Upper lobe of left lung (tissue), 6 donors: ENCODE measurements at places on chromosomes 3 and 15. TPM values are rescaled to one million over a fixed set of nuclear protein-coding genes. Genes with fewer than 3 reads are reported as not detected.

CHST14 gene
- 17.3 TPM for total RNA-seq

ABI3BP gene
- 130 TPM for total RNA-seq

PLA2G4F gene
- total RNA-seq, result 138 TPM

GRCh38 chr3:104596551-104596950 is 770.2 kb upstream of the ALCAM start:
- no peak for DNase-seq
- H3K36me3 ChIP-seq, result no peaks in the 10 kb centered on the region
- no peak overlapping the region for H3K4me3 ChIP-seq
- no peak overlapping the region for H3K27ac ChIP-seq
- H3K27me3 ChIP-seq, result no peaks in the 10 kb centered on the region

DNA sequence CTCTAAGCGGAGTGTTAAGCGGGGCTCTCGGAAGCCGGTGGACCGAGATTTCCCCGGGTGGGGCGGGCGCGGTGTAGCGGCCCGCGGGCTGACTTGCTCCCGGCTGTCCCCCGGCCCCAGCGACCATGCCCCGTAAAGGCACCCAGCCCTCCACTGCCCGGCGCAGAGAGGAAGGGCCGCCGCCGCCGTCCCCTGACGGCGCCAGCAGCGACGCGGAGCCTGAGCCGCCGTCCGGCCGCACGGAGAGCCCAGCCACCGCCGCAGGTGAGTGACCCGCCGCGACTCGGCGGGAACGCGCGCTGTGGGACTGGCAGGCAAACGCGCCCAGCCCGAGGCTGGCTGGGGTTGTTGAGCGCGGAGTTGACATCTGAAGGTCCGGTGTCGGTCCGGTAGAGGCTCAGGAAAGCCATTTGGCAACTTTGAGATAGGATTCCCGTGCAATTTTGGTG is 1.3 kb downstream of the SMC4 start:
- H3K27ac ChIP-seq, result peak overlapping the region; percentile 90
- no peaks in the 10 kb centered on the region for H3K27me3 ChIP-seq
- H3K4me3 ChIP-seq, result peak overlapping the region; percentile 84
- peak; percentile 90 for DNase-seq
- peaks cover 23% of the 10 kb centered on the region for H3K4me1 ChIP-seq
- no peaks in the 10 kb centered on the region for H3K36me3 ChIP-seq

DNA sequence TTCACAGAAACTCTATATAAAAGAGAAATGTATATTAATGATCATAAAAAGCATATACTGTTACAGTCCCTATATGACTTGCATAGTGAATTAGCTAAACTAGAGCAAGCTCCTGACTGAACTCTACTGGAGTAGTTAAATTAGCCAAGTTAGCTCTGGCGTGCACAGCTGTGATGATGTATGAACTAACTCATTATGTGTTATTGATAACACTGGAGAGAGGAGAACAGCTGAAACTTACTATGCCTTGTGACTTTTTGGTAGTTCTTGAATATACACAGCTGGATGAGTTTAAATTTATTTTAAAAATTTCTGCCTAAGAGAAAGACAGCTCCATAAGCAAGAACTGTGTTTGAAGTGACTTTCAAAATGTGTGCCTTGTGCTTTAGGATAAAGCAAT is 8.1 kb downstream of the TIPARP start:
- no peaks in the 10 kb centered on the region for H3K27me3 ChIP-seq
- DNase-seq, result no peak
- H3K4me1 ChIP-seq, result peaks cover 59% of the 10 kb centered on the region
- H3K27ac ChIP-seq, result no peak overlapping the region

- H3K27ac ChIP-seq, result no peak overlapping the region
- H3K36me3 ChIP-seq, result no peaks in the 10 kb centered on the region
- no peak for DNase-seq
These were observed 66.7 kb upstream of the TNIK start for GRCh38 chr3:171526869-171527268.

DNA sequence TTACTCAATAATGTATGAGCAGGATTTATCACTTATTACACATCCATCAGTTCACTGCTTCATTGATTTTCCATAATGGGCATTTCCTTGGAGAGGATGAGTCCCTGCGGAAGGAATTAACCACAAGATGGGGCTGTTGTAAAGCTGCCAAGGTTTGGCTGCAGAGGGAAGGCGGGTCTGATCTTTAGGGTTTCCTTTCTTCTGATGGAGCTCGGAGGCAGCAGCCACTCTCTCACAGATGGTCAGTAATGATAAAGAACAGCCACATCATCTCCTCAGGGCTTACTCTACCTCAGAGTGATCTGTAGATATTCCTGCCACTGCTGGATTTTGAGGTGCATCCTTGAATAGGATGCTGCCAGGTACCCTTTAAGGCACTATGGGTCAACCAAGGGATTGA is 115.2 kb downstream of the USP13 start:
- H3K27ac ChIP-seq, result no peak overlapping the region
- H3K4me3 ChIP-seq, result no peak overlapping the region
- DNase-seq, result no peak

GRCh38 chr15:95291898-95292472 is 1038.5 kb upstream of the NR2F2 start:
- no peak overlapping the region for H3K27ac ChIP-seq
- H3K27me3 ChIP-seq, result no peaks in the 10 kb centered on the region
- no peaks in the 10 kb centered on the region for H3K36me3 ChIP-seq
- no peak overlapping the region for H3K4me3 ChIP-seq

GRCh38 chr3:134650431-134651346 is at the start of gene KY:
Gene KY, minus strand, starts transcription at chr3:134651022. Its CDS starts 62 bp downstream, at chr3:134650960.
- peaks cover 17% of the 10 kb centered on the region for H3K4me1 ChIP-seq
- H3K27ac ChIP-seq, result no peak within 1 kb of the TSS
- H3K4me3 ChIP-seq, result peak within 1 kb of the TSS; percentile 32
- DNase-seq, result peak; percentile 89
- H3K36me3 ChIP-seq, result no peaks in the 10 kb centered on the region

- DNase-seq, result no peak
- H3K27me3 ChIP-seq, result no peaks in the 10 kb centered on the region
- peaks cover 15% of the 10 kb centered on the region for H3K4me1 ChIP-seq
- peak overlapping the region; percentile 67 for H3K4me3 ChIP-seq
- H3K27ac ChIP-seq, result peak overlapping the region; percentile 96
- H3K36me3 ChIP-seq, result no peaks in the 10 kb centered on the region
These were observed 883 bp downstream of the MAGEF1 start for GRCh38 chr3:184710870-184711492.

- DNase-seq, result no peak
- H3K4me3 ChIP-seq, result no peak overlapping the region
- H3K4me1 ChIP-seq, result peaks cover 5% of the 10 kb centered on the region
- no peaks in the 10 kb centered on the region for H3K36me3 ChIP-seq
These were observed 210.8 kb downstream of the STT3B start for GRCh38 chr3:31743331-31744089.

- H3K4me3 ChIP-seq, result no peak overlapping the region
- no peaks in the 10 kb centered on the region for H3K27me3 ChIP-seq
- no peak for DNase-seq
- no peak overlapping the region for H3K27ac ChIP-seq
- no peaks in the 10 kb centered on the region for H3K4me1 ChIP-seq
- H3K36me3 ChIP-seq, result no peaks in the 10 kb centered on the region
These were observed 206.1 kb downstream of the CADPS start for GRCh38 chr3:62669161-62669560.

GRCh38 chr3:32106929-32107362 is 526 bp downstream of the GPD1L start:
- no peaks in the 10 kb centered on the region for H3K36me3 ChIP-seq
- DNase-seq, result no peak
- peak overlapping the region; percentile 91 for H3K27ac ChIP-seq
- peaks cover 48% of the 10 kb centered on the region for H3K4me1 ChIP-seq

GRCh38 chr3:170494766-170495165 is 76.1 kb downstream of the CLDN11 start:
- no peak for DNase-seq
- no peaks in the 10 kb centered on the region for H3K27me3 ChIP-seq
- H3K27ac ChIP-seq, result no peak overlapping the region
- no peaks in the 10 kb centered on the region for H3K4me1 ChIP-seq
- no peak overlapping the region for H3K4me3 ChIP-seq
- no peaks in the 10 kb centered on the region for H3K36me3 ChIP-seq

DNA sequence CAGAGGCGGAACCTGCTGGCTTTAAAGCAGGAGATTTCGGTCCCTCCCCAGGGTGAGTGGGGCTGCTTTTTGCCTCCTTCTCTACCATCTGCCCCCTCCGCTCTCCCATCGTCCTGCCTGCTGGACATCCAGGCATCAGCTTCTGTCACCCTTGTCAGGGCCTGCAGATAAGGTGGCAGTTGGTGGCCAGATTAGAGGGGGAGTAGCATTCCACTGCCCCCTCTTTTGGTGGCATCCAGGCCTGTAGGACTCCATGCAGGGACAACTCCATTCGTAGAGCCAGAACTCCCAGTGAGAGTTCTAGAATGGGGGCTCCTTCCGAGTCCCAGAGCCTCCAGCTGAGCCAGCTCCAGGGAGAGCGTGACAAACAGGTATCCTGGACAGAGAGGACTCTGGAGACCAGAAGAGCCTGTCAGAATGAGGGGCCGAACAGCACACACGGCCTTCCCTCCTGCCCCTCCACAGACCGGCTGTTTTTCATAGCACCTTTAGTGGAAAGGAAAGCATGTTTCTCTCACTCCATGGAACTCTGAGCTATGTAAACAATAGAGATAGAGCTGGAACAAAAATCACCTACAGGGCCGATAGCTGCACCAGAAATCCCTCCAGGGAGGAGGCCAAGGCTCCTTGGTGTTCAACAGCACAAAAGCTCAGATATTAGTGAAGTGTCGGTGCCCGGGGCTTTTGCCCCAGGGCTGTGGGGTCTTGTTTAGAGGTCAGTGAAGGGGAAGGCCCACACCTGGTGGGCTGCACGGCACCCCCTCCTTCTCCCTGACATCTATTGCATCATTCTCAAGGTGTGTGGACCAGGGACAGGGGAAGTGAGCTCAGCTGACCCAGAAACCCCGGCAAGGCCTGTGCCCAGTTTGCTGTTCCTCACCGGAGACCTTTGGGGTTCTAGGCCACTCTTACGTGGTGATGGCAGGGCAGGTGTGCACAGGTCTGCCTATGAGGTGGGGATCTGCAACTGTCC is 34.2 kb downstream of the MAGEF1 start:
- H3K4me1 ChIP-seq, result peaks cover 3% of the 10 kb centered on the region
- no peak for DNase-seq
- H3K27ac ChIP-seq, result no peak overlapping the region
- H3K36me3 ChIP-seq, result no peaks in the 10 kb centered on the region

- peak overlapping the region; percentile 46 for H3K27ac ChIP-seq
- no peaks in the 10 kb centered on the region for H3K27me3 ChIP-seq
- H3K4me3 ChIP-seq, result no peak overlapping the region
- H3K4me1 ChIP-seq, result peaks cover 12% of the 10 kb centered on the region
These were observed 13.1 kb downstream of the CA12 start for GRCh38 chr15:63368503-63368902.

- H3K4me1 ChIP-seq, result peaks cover 10% of the 10 kb centered on the region
- H3K27me3 ChIP-seq, result no peaks in the 10 kb centered on the region
- peak overlapping the region; percentile 31 for H3K27ac ChIP-seq
- peaks cover 7% of the 10 kb centered on the region for H3K36me3 ChIP-seq
- DNase-seq, result no peak
These were observed 29.2 kb downstream of the IFT80 start for GRCh38 chr3:160369784-160370183.

GRCh38 chr3:194537732-194538247 is 51.0 kb upstream of the ATP13A3 start:
- H3K27ac ChIP-seq, result no peak overlapping the region
- no peaks in the 10 kb centered on the region for H3K27me3 ChIP-seq
- H3K36me3 ChIP-seq, result no peaks in the 10 kb centered on the region
- peaks cover 7% of the 10 kb centered on the region for H3K4me1 ChIP-seq

- no peak overlapping the region for H3K4me3 ChIP-seq
- no peaks in the 10 kb centered on the region for H3K36me3 ChIP-seq
- H3K4me1 ChIP-seq, result peaks cover 38% of the 10 kb centered on the region
- H3K27me3 ChIP-seq, result no peaks in the 10 kb centered on the region
These were observed 56.6 kb downstream of the CBLB start for GRCh38 chr3:105812194-105812586.

GRCh38 chr3:185549122-185549521 is 3.3 kb downstream of the LIPH start:
- no peaks in the 10 kb centered on the region for H3K27me3 ChIP-seq
- H3K4me1 ChIP-seq, result no peaks in the 10 kb centered on the region
- no peaks in the 10 kb centered on the region for H3K36me3 ChIP-seq
- DNase-seq, result no peak

GRCh38 chr3:117963858-117964257 is 1070.8 kb downstream of the IGSF11 start:
- H3K27ac ChIP-seq, result no peak overlapping the region
- H3K4me3 ChIP-seq, result no peak overlapping the region
- no peaks in the 10 kb centered on the region for H3K36me3 ChIP-seq
- H3K4me1 ChIP-seq, result no peaks in the 10 kb centered on the region
- H3K27me3 ChIP-seq, result no peaks in the 10 kb centered on the region

DNA sequence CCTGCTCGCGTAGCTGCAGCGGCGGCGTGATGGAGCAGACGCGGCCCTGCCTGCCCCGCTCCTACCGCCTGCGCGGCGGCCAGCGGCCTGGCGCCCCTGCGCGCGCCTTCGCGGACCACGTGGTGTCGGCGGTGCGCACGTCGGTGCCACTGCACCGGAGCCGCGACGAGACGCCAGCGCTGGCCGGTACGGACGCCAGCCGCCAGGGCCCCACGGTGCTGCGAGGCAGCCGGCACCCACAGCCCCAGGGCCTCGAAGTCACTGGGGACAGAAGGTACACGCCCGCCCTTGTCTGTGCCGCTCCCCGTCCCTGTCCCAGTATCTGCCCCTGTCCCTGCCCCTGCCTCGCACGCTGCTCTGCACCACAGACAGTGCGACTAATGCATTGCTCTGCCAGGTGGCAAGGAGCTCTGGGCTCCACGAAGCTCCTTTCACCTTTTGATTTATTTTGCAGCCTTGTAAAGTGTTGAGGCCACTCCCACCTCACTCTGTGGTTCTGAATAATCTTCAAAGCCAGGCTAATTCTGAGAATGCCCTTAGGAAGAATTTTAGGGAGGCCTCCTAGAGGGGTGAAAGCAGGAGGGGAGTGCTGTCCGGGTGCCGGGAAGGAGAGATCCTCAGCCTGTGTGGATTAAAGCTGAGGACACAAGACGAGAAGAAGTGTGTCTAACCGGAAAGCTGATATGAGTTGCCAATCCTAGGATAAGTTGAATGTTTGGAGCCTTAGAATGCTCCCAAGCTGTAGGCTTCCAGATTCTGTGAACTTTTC is 100.0 kb downstream of the THSD4 start:
- DNase-seq, result no peak
- H3K4me1 ChIP-seq, result peaks cover 18% of the 10 kb centered on the region
- H3K27ac ChIP-seq, result no peak overlapping the region
- H3K27me3 ChIP-seq, result no peaks in the 10 kb centered on the region

DNA sequence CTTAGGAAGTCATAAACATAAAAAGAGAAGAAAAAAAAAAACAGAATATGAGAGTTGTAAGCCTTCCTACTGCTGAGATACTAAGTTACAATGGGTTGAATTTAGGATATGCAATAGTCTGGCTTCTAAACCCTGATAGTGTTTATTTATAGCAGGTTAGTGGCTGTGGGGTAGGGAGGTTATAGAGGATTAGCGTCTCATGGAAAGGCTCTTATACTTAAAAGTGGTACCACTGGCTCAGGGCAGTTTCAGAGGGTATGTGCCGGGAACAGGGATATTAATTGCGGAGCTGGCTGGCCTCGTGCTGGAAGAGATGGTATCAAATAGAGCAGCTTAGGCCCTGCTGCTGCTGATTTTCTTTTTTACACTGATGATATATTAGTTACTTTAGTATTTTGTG is 60.8 kb downstream of the PFN2 start:
- no peaks in the 10 kb centered on the region for H3K4me1 ChIP-seq
- no peaks in the 10 kb centered on the region for H3K27me3 ChIP-seq
- no peak overlapping the region for H3K4me3 ChIP-seq
- DNase-seq, result no peak

GRCh38 chr15:83199288-83199687 is 8.3 kb downstream of the HDGFL3 start:
- H3K4me1 ChIP-seq, result peaks cover 4% of the 10 kb centered on the region
- H3K27ac ChIP-seq, result no peak overlapping the region
- no peak for DNase-seq
- no peaks in the 10 kb centered on the region for H3K36me3 ChIP-seq
- no peaks in the 10 kb centered on the region for H3K27me3 ChIP-seq
